ENCODE measurements at places on chromosomes 6 and 20.
A peak's percentile ranks its signal among the peaks of the same experiment; 100 is the strongest.

DNA sequence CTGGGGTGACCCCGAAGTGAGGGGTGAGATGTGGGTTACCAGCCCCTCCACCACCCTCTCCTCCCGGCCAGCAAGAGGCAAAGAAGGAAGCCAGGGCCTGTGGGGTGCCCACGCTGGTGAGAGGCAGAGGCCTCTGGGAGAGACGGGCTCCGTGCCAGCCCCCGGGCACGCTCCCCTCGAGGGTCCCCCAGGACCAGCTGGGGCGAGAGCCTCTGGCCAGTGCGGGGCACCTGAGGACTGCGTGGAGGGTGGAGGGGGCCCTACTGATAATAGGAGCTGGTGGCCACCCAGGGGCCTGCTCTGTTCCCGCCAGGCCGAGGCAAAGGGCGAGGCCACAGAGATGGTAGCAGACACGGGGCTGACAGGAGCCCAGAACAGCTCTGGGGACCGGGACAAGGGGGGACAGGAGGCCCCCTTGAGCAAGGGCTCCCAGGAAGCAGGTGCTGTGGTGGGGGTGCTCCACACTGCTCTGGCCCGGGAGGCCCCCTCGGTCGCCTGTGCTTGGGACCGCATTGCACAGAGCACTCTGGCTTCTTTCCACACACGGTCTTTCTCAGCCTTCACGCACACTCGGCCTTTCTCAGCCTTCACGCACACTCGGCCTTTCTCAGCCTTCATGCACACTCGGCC, 226.9 kb downstream of the TTLL2 start:
- no peak for DNase-seq

- no peak for DNase-seq
These were observed 57.6 kb downstream of the DAAM2 start for GRCh38 chr6:39849764-39850163.

GRCh38 chr6:41940759-41941279, 789 bp downstream of the CCND3 start:
- DNase-seq, result peak; percentile 27

GRCh38 chr6:5878792-5879191, 127.9 kb downstream of the NRN1 start:
- DNase-seq, result no peak

DNA sequence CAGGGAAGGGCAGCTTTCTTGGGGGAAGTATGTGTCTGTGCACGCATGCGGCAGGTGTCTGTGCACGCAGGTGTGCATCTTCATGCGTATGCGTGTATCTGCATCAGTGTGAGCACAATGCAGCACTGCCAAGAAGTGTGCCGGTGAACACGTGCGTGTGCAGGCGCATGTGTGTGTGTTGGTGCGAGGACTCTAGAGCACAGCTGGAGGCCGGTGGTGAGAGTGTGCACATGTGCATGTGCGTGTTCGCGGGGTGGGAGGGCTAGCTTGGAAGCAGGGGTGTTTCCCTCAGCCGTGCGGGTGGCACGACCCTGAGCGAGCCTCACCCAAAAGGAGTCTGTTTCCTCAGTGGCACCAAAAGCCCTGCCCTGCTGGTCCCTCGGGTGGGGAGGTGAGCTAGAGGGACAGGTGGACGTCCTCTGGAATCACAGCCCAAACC, 7.5 kb downstream of the SLC17A9 start:
- no peak for DNase-seq

DNA sequence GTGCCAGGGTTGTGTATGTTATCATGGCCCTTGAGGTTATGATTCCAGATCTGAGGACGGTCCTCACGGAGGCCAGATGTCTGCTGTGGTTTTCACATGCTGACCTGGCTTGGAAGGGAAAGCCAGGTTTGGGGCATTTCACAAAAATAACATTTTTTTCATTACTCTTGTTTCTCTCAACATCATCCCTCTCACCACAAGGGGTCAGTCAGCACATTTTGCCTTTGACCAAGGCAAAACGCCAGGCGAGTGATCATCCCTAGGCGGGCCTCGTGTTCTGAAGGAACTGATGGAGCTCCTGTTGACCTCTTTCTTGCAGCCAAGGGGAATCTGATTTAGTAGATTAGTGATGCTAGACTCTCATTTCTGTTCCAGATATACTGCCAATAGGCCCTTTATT, 133.5 kb downstream of the TBC1D7 start:
- DNase-seq, result no peak

DNA sequence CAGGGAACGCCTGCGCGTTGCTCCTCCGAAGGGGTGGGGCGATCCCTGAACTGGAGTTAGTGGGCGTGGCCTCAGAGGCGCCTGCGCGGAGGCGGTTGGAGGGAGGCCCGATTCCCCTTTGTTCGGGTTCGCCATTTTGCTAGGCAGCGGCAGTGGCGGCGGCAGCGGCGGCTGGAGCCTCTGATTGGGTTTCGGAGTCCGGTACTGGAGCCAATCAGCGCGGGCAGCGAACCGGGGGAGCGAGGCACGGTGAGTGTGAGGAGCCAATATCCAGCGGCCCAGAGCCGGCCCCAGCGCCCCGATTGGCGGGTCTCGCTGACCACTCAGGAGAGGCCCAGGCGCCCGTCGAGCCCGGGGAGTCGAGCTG, at the start of gene NFYA:
TSS of gene NFYA (plus strand) at position 139 of the 367 bp plus-strand sequence. CDS start 6,116 bp downstream, outside the sequence.
- DNase-seq, result no peak

DNA sequence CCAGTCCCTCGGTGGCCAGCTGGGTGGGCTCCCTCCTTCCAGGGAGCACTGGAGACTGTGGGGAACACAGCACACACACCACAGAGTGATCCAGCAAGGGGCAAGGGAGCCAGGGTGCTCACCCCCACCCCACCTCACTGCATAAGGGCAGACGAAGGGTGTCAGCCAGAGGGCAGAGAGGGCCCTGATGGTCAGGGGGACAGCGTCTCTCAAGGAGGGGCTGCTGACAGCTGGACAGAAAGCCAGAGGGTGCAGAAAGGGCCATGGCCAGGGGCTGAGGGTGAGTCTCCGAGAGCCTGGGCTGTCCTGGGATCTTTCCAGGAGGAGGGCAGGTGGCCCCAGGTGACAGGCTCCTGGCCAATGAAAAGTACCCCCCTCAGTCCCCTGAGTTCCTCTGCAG, 73.4 kb upstream of the PMEPA1 start:
- DNase-seq, result no peak

DNA sequence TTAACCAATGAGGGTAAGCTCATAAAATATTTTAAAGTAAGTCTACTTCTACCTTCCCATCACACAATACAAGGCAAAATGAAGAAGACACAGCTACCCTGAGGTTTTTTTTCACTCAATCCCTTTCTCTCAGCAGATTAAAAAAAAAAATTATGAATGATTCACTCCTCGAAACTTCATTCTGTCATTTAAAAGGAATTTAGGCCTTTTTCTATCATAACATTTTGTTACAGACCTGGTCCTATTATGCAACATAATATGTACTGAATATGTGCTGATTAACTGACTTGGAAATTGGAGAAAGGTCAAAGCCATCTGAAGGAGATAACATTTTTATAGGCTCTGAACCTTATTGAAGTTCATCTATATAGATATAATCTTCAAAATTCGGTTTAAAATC, 45.5 kb downstream of the PRL start:
- no peak for DNase-seq

DNA sequence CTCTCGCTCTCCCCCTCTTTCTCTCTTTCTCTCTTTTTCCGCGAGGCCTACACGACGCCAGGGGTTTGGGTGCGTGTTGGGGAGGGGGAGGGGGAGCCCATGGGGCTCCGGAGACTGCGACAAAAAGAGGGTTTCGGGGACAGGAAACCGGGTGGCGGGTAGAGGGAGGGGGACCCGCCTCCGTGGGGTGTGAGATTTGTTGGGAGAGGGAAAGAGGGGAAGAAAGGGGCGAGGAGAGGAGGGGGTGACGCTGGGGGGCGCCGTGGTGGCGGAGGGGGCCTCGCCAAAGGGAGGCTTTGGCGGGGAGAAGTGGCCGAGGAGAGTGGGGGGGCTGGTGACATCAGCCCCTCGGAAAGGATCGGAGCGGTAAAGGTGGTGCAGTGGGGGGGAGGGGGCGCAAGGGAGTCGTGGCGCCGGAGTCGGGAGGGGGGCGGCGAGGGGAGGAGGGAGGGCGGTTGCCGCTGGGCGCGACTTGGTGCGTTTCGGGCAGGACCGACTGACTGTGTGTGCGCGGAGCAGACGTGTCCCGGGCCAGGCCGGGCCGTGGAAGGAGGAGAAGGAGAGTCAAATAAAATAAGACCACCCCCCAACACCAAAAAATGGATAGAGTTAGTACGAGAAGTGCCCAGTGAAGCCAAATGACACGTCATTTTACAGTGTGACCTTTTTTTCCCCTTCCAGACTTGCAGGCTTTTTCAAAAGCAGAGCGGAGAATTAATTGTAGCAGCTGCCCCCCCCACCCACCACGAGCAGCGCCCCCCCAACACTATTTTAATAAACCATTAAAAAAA, 39.8 kb downstream of the GNAS start:
- peak; percentile 42 for DNase-seq

- DNase-seq, result no peak
These were observed 41.7 kb downstream of the MBOAT1 start for GRCh38 chr6:20170455-20171148.

DNA sequence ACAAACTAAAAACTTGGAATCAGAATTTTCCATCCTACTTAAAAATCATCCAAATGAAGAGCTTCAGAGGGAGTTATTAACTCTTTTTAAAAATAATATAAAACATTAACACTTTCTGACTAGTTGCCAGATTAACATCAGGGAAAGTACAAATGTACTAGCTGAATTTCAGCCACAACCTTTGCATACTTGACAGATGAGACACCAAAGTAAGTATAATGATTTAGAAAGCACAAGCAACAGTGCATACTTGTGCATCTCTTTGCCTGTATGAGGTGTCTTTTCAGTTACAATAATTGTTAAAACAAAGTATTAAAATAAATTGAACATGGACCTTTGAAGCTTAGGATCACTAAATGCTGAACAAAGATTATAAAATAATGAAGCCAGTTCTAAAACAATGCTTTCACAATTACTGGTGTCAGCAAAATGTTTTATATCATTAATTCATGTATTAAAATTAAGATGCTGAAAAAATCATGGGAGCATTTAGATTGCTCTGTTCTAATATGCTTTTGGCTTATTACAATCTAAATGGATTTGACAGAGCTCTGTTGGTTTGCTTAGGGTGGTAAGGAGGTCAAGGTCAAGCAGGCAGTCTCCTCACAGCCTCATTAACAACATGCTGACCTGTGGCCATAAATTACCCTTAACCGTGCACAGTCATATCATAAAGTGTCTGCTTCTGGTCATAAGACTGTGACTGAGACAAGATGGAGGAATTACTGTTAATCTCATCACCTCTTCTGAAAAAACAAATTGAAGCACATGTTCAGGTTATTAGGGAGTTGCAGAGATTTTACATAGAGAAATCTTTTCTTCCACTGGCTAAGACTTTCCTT, 15.1 kb downstream of the RNF217 start:
- DNase-seq, result no peak

DNA sequence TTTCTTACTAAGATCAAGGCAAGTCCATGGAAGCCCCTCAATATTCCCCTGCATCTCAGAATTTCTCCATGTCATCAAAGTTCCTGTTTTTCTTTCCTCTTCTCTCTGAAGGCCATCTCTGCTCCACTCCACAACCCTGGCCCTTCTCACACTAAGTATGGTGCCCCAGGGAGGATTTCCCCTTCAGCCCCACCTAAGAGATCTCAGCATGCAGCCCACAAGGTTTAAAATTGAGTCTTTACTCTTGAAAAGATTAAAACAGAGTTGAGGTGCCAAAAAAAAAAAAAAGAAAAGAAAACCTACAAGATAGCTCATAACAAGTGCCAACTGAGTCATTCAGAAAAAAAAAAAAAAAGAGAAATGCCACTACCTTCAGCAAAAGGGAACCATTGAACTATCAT, 36.5 kb upstream of the TNFAIP3 start:
- DNase-seq, result no peak

DNA sequence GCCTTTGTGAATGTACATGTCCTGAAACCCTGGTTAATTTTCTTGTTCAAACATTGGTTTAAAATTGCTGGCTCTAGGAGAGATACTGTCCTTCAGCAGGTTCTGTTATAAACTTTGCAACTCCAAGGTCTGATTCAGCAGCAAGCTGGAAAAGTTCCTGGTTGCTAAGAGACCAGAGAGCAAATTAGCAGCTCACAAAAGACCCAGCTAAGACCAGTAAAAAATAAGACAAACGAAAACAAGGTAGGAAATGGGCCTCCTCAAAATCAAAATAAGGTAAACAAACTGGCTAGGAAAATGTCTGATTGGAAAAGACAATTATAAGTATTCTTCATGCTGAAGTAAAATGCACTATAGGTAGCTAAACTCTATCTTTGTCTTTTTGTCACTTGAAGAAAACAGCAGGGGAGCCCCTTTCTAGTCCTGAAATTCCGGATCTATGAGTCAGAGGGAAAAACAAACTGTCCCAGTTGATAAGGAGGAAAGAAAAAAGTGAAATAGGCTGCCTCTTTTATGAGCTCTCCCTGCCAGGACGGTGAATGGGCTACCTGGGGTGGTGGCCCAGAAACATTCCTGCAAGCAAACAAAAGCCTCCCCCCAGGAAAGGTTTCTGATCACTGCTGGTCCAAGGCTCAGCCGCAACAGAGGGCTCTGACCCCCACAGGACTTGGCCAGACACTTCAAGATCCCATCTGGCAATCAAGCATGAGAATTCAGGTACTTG, 41.6 kb downstream of the UNC5CL start:
- DNase-seq, result no peak

- DNase-seq, result no peak
These were observed 130.5 kb downstream of the WDR27 start for GRCh38 chr6:169571123-169571962.

DNA sequence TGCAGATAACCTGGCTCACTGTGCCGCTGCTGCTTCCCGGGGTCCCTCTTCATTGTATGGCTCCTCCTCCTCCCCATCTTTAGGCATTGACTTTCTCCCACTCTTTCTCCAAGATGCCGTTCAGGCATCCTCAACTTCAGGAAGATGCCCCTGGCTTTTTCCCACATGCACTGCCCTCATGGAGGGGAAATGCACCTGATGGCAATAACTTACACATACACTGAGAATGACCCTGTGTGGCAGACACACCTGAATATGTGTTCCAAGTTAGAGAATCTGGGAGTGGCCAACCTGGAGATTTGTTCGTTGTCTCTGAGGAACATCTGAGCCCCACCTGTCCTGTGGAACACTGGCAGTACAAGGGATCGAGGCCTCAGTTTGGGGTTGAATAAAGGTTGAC, 273.9 kb upstream of the CHD6 start:
- no peak for DNase-seq

DNA sequence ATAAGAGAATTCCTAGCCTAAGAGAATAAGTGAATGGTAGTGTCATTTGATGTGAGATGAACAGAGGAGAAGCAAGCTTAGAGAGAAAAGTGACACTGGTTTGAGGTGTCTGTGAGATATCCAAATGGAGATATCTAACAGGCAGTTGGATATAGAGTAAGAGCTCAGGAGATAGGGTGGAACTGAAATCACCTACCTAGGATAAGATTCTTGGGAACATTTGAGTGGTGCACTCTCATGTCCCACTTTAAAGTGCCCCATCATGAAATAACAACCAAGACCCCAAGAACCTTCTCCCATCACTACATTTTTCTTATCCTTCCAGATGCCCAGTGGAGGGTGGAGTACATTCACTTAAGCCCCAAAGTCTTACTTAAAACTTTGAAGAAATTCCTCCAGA, 109.0 kb upstream of the MAFB start:
- DNase-seq, result no peak

- DNase-seq, result no peak
These were observed 71.5 kb downstream of the PSMG4 start for GRCh38 chr6:3330199-3330598.

- no peak for DNase-seq
These were observed 73.3 kb downstream of the OPRM1 start for GRCh38 chr6:154112181-154112809.
